ENCODE measurements at places on chromosomes 7 and 10.
A peak's percentile ranks its signal among the peaks of the same experiment; 100 is the strongest.

GRCh38 chr7:140640060-140640637 lies 464 bp downstream of the DENND2A start:
- DNase-seq: no peak

GRCh38 chr7:7408001-7408770 lies 127.5 kb downstream of the COL28A1 start:
- no peak for DNase-seq

GRCh38 chr7:38462819-38463218 lies 168.4 kb downstream of the AMPH start:
- no peak for DNase-seq

DNA sequence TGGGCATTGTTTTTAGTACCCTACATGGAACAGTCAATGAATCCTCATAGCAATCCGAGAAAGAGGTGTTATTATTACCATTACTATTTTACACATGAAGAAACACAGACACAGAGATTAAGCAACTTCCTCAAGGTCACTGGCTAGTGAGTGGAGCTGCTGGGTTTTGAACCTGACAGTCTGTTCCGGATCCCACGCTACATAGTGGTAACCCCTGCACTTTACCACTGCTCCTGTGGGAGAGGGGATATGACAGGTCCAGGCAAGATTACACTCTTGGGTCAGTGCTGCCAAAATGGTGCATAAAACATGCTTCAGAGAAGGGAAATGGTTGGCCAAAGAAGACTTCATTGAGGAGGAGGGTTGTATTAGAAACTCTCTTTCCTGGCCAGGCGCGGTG lies 185.7 kb downstream of the XPNPEP1 start:
- no peak for DNase-seq

GRCh38 chr7:51160411-51160810 lies 156.2 kb downstream of the COBL start:
- no peak for DNase-seq

DNA sequence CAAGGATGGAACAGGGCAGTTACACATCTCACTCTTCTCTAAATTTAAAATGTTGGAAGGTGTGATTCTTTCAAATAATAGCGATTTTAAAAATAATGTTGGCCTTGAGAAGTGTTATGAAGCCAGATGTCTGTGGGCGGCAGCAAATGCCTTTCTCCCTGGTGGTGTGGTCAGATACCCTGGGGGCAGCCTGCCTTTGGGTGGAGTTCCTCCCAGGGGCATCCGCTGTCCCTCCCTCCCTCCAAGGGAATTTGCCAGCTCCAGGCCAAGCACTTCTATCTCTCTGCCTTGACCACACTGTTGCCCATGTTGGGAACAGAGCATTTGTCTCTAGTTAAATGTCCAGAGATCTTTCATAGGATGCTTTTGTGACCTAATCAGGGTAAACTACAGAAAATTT lies 121.4 kb downstream of the POU6F2 start:
- DNase-seq: no peak

- no peak for DNase-seq
These were observed 18.1 kb upstream of the CNNM2 start for GRCh38 chr10:102900006-102900405.

- no peak for DNase-seq
These were observed 70.6 kb downstream of the FOXL3 start for GRCh38 chr7:360454-361100.

GRCh38 chr7:114083166-114084001 lies 164.6 kb upstream of the PPP1R3A start:
- no peak for DNase-seq

DNA sequence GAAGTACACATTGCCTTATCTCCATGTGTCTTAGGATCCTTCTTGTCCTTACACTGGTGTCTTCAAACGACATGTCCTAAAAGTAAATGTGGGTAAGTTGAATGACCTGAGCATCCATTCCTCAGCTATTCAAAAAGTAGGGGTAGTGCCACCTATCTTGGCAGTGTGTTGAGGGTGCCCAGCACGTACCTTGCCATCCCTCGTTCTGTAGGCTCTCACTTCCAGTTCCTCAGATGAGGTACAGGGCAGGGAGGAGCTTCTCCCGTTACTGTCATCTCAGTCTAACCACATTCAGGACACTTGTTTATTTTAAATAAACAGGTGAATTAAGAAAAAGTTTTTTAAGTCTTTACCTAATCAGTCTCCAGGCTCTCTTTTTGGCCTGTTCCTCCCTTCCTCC lies 13.0 kb downstream of the BUD23 start:
- DNase-seq: no peak

DNA sequence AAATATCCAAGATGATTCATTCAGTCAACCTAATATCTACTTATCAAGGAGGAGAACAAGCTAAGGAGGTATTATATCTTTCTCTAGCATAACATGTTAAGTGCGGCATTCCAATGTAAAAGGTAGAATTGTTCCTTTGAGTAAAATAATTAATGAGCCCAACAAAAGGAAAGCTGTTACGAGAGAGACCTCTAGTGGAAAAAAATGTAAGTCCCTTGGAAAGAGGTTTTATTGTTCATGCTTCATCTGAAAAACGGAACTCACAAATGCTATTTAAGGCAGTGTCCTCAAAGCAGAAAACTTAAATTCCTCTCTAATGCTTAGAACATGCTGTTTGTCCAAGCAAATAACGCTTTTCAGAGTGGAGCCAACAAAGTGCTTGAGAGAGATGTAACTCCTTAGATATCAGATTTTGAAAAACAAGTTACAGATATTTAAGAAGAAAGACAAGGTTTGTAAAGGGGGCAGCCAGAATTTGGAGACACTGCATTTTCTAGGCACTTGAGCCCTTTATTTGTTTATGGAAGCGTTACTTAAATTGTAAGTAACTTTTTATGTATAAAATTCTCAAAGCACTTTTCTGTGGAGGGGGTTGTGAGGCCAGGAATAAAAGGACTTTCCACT lies 119.9 kb downstream of the TFEC start:
- DNase-seq: no peak

GRCh38 chr10:48580236-48580635 lies 24.6 kb downstream of the ARHGAP22 start:
- DNase-seq: no peak

- no peak for DNase-seq
These were observed 214.4 kb downstream of the FAM107B start for GRCh38 chr10:14560274-14560673.

GRCh38 chr7:13946181-13946580 lies 43.3 kb downstream of the ETV1 start:
- peak; percentile 29 for DNase-seq

- no peak for DNase-seq
These were observed 164.1 kb upstream of the NPY start for GRCh38 chr7:24119852-24120251.

DNA sequence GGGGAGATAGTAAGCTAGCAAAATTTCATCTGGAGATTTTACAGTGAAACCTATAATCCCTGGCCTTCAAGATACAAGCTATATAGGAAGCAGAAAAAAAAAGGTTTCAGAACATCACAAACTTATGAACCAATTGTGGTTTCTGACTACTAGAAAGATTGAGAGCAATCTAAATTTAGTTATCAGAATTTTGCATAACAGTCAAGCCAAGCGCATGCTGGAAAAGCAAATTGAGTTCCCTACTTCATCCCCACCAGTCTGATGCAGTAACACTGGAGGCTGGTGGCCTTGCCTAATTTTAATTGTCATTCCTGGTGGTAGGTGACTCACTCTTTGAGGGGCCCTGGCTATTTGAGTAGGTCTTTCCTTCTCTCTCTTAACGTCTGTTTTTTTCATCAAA lies 46.3 kb upstream of the ELMO1 start:
- no peak for DNase-seq

DNA sequence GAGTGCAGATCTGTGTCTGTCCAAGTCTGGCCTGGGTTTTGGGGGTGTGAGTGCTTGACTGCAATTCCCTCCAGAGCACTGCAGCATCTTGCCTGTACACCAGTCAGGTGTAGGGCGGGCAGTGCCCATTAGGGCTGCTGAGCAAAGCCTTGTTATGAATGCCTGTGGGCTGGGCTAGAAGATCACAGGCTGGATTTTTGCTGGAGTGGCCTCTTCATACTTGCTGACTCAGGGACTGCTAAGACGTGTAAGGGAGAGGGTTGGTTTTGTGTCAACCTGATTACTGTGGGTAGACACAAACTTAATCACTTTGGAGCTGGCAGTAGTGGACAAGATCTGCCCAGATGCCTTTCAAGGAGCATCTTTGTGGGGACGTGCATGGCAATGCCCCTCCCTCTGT lies 29.6 kb downstream of the DMBT1 start:
- no peak for DNase-seq

DNA sequence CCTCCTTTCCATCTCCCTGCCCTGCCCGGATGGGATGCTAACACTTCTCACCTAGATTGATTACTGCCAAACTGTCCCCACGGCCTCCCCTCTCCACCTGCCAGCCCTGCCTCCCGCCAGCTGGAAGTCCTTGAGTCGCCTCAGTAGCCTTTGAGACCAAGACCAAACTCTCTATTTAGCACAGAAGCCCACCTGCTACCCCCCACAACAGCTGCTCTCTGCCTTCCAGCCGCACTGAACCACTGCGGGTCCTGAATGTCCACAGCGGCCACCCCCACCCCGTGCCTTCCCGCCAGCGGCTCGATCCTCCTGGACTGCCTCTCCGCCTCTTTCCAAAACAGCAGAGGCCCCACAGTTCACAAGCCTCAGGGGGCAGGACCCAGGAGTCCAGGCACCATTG lies 39.0 kb downstream of the FKBP6 start:
- no peak for DNase-seq

- no peak for DNase-seq
These were observed 724.0 kb downstream of the GRID1 start for GRCh38 chr10:85642421-85643170.

GRCh38 chr7:48084727-48085432 lies 4.2 kb upstream of the UPP1 start:
- DNase-seq: peak; percentile 88

DNA sequence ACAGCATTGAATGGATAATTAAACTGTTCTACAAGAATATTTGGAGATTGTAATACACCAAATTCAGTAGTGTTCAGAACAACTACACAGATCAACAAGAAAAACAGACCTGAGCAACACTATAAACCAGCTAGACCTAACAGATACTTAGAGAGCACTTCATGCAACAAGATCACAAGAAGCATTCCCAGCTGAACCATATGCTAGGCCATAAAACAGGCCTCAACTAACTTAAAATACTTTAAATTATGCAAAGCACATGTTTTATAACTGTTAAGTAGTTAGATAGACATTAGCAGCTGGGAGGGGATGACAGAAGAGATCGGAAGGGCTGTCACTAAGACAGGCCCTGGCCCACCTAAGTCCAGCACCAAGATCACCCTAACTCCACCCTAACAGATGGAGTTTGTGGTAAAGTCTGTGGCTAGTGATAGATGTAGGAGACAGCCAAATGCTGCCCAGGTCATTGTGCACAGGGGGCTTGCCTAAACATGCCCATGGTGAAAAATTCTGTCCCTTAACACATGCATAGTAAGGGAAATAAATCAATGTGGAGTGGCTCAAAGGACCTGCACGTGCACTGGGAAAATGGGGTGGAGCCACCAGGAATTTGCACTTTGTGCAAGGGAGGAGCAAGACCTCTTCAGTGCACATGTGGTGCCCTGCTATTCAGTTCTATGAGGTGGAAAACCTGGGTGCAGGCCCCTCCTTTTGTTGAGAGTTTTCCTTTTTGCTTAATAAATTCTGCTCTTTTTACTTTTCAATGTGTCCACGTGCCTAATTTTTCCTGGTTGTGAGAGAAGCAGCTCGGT lies 567.8 kb upstream of the NRG3 start:
- no peak for DNase-seq

- no peak for DNase-seq
These were observed 56.2 kb downstream of the MINDY3 start for GRCh38 chr10:15804109-15804508.

DNA sequence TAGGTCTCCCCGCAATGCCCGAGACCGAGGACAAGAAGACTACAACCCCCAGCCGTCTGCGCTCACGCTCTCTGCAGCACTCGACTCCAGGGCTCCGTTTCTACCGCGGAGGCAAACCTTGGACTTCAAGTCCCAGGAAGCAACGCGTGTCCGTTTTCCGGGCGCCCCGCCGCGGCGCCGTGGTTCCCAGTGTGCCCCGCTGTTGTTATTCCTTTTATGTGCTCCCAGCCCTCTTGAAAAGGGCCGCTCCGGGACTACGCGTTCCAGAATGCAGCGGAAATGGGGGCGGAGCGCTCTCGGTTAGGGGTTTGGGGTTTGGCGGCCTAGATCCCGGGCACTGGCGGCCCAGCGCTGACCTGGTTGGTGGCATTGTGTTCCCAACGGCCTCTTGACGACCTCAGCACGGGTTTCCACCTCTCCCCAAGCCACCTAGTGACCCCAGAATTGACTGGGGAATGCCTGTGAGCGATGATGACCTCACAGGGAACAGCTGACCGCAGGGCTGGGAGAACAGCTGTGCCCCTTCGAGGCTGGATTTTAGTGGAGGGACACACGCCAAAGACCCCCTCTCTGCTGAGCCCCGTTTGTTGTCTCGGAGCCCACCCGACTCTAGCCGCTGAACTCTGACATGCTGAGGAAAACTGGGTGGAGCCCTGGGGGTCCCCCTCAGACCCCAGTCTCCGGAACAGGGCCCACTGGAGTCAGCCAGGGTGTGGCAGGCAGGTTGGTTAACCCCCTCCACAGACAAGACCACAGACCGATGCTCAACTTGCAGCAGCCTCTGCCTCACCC lies 488 bp upstream of the CDK5 start:
- DNase-seq: peak; percentile 99

GRCh38 chr10:71259815-71260501 lies 47.6 kb downstream of the UNC5B start:
- DNase-seq: no peak

DNA sequence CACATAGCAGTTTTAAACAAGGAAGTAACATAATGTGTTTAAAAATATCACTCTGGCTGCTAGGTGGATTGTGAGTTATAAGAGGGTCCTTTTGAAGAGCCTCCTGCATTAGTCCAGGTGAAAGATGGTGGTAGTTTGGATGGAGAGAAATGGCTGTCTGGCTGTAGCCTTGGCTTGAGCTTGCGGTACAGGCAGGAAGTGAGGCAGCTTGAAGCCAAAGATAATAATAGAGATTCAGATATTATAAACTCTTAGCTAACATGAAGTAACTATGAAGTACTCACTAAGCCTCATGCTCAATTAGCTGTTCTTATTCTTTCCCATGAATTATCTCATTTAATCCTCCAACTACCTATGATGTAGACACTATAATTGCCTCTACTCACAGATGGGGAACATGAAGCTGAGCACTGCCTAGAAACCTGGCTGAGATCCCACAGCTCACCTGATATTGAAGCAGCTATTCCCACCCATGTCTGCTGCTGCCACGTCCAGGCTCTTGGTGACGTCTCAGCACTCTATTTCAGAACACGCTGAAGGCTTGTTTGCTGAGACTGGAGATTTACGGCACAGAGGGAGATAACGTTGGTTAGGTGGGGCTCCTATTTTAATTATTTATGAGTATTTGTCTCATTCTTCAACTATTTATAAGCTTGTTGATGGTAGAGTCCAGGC lies 10.4 kb downstream of the C10orf120 start:
- DNase-seq: no peak

All from AG04450 (cell line).